ENCODE measurements at places on chromosomes 2 and 18. TPM values are rescaled to one million over a fixed set of nuclear protein-coding genes. Genes with fewer than 3 reads are reported as not detected.

The NEU4 gene
- total RNA-seq = not detected

The SERPINB8 gene
- total RNA-seq = 4.1 TPM

The PJVK gene
- total RNA-seq = 8.9 TPM

The ASPRV1 gene
- total RNA-seq = 0.71 TPM

The GALR1 gene
- total RNA-seq = not detected

The DAW1 gene
- total RNA-seq = not detected

The DOK6 gene
- not detected for total RNA-seq

The VIL1 gene
- not detected for total RNA-seq

The SDC1 gene
- 25.1 TPM for total RNA-seq

The COLEC12 gene
- not detected for total RNA-seq

The SATB2 gene
- total RNA-seq = 1.7 TPM

The ACADL gene
- not detected for total RNA-seq

The STK39 gene
- total RNA-seq = 30.2 TPM

The CD28 gene
- total RNA-seq = not detected

The ZAP70 gene
- not detected for total RNA-seq

The TLX2 gene
- 2.5 TPM for total RNA-seq

The STAT4 gene
- not detected for total RNA-seq

The EIF4E2 gene
- total RNA-seq = 58.2 TPM

The SERPINB13 gene
- not detected for total RNA-seq

The ASB1 gene
- 25.1 TPM for total RNA-seq

The ABHD1 gene
- total RNA-seq = 2.4 TPM

The RNMT gene
- 32.2 TPM for total RNA-seq
